NB4 (cell line): ENCODE measurements at places on chromosomes 16 and 17.

DNA sequence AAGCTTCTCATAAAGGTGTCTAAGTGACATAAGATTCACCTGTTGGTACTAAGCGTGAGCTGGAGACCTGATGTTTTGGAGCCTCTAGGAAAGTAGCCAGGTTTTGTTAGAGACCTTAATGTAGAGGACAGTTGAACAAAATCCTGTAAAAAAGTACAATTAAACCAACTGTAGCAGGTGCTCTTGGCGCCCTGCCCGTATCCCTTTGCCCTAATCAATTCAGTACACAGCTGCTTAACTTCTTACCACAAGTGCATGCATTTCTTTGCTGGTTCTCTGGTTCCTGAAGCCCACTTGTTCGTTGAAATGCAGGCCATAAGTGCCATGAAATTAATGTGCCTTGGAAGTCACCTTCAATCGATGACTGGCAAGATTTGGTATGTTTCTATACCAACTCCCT, 24.4 kb downstream of the GLP2R start:
- DNase-seq: no peak

GRCh38 chr17:78986048-78986648, 6.4 kb upstream of the LGALS3BP start:
- DNase-seq: peak; percentile 78

DNA sequence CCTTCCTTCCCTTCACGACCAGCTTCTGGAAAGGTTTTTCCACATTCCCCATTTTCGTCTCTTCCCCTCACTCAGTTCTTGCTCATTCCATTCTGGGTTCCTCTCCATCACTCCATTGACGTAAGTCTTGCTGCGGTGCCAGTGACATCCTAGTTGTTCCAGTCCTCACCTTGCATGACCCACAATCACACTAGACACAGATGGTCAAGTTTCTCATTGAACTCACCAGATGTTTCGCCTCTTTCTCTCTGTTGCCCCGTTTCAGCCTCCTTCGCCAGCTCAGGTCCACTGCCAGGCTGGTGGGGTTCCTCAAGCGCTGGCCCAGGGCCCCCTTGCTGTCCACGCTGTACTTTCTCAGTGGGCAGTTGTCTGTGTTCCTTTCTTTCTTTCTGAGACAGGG, 43.4 kb downstream of the CCDC42 start:
- no peak for DNase-seq

DNA sequence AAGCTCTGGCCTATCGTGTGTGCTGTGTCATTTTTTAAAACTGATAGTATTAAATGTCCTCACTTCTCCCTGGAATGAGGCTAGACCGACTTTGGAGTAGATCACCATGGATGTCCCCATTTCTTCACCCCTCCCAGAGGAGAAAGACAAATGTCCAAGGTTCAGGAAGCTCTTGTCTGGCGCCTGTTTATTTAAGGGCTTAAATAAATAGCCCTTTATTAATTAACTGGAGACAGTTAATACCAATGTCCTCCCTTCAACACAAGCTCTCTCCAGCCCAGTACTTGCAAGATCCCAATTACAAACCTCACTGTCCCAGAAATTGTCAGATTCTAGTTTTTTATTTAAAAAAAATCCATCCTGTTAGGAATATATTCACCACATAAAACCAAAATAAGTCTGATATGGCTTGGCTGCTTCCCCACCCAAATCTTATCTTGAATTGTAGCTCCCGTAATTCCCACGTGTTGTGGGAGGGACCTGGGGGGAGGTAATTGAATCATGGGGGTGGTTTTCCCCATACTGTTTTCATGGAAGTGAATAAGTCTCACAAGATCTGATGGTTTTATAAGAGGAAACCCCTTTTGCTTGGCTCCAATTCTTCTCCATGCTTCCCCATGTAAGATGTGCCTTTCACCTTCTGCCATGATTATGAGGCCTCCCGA, 344.4 kb downstream of the SHISA9 start:
- no peak for DNase-seq

- DNase-seq: no peak
Observed at GRCh38 chr16:30740364-30741251, 7.6 kb upstream of the PHKG2 start.

- DNase-seq: no peak
Observed at GRCh38 chr17:76160896-76161528, 20.0 kb upstream of the FOXJ1 start.

GRCh38 chr16:57802341-57803133, at the start of gene KIFC3:
Gene KIFC3, minus strand, starts transcription at chr16:57802491. Its CDS starts 4,248 bp downstream, at chr16:57798243.
- DNase-seq: peak; percentile 92

DNA sequence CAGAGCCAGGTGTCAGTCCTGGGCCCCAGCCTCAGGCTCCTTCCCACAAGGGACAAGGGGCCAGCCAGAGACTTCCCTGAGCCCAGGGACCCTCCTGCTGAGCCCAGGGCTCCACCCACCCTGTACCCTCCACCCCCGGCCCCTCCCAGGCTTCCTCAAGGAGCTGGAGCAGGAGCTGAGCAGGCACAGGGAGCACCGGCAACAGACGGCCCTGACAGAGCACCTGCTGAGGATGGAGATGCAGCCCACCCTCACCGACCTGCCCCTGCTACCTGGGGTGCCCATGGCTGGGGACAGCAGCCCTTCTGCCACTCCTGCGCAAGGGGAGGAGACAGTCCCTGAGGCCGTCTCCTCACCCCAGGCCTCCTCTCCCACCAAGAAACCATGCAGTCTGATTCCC, 4.5 kb downstream of the SCRN2 start:
- DNase-seq: no peak

GRCh38 chr16:24776501-24777220, 47.2 kb downstream of the TNRC6A start:
- DNase-seq: no peak

- no peak for DNase-seq
Observed at GRCh38 chr17:7840441-7840840, 6.4 kb downstream of the KDM6B start.

DNA sequence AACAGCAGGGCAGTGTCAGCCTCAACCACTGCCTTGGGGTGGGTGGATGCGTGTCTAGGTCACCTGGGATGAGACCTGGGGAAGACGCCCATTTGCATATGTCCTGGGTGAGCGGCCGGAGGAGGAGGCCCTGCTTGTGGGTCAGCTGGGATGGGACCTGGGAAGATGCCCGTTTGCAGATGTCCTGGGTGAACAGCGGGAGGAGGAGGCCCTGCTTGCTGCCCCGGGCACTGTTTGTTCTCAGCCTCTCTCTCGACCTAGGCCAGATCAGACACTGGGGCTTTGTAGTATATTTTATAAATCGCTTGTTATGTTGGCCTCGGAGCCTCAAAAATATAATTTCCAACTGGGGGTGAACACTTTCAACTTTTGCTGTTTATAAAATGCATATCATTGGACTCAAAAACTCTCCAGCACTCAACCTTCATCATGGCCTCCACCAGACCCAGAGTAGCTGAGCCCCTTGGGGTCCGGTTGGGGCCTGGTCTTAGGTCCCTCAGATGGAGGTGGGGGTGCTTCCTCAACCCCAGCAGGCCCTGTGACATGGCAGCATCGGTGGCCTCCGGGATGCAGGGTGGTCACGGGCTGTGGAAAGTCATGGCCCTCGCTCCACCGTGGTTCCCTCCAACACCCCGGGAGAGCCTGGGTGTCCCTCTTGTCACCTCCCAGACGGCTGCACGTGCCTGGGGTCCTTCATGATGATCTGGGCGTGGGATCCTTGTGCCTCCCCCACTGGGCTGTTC, 17.3 kb downstream of the DBNDD1 start:
- no peak for DNase-seq

GRCh38 chr16:72848759-72849664, 198.9 kb downstream of the ZFHX3 start:
- DNase-seq: no peak

- DNase-seq: peak; percentile 39
Observed at GRCh38 chr16:82368041-82368440, 198.0 kb upstream of the MPHOSPH6 start.

DNA sequence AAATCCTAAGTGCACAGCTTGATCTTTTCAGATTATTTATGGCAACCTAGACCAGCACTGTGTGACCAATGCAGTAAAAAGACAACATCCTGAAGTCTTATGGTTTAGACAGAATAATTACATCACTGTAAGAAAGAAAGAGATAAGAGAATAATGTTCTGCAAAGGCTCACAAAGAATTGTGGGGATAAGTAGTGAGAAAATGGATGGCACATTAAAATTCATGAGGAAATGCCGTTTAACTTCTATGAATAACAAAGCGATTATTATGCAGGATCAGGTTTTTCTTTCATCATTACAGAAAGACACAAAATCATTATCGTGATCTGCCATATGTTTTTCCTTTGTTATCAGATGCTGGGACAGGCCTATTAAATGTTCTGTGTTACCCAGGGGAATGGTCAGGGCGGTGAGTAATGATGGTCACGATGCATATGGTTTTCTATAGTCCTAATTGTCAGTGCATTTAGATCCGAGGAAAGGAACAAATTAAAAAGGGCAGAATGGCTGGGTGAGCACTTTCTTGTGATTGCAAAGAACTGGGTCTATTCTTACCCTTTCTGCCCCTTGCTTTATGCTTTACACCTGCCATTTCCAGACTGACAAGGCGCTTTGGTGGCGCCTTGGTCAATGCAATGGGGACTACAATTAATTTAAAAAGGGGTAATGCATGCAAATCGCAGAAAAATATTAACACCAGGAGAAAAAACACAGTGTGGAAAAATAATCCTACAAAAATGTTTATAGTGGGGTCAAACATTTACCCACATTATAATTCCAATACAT, 18.1 kb upstream of the DHX40 start:
- DNase-seq: peak; percentile 70

- no peak for DNase-seq
Observed at GRCh38 chr16:46427340-46428107, 193.7 kb downstream of the SHCBP1 start.

- DNase-seq: peak; percentile 41
Observed at GRCh38 chr16:22670551-22671041, 143.4 kb upstream of the HS3ST2 start.

DNA sequence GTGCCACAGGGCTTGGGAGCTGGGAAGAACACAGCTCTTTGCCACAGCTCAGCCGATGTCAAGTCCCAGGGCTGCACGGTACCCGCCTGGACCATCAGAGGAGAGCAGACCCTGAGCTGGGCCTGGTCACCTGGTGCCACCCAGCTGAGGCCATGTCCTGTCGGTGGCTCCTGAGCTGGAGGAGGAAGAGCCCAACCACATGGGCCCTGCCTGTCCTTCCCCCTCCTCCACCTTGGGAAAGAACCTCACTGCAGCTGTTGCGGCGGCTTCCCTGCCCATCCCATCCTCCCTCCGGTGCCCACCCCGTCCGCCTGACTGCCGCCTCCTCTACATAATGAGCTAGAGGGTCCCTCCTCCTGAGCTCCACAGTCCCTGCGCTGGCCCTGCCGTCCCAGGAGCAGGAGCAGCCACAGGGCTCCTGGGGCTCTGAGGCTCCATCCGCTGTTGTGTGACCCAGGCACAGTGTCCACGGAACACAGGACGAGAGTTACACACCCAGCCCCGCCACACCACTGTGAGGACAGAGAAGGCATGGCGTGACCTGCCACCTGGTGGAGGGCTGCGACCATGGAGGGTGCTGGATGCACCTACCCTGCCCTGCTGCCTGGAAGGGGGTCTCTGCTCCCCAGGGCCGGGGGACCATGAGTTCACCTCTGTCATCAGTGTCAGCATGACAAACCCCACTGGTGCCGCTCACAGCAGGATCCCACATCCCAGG, 21.4 kb upstream of the CHMP6 start:
- DNase-seq: peak; percentile 50

- no peak for DNase-seq
Observed at GRCh38 chr17:9003355-9004131, 17.8 kb upstream of the NTN1 start.

DNA sequence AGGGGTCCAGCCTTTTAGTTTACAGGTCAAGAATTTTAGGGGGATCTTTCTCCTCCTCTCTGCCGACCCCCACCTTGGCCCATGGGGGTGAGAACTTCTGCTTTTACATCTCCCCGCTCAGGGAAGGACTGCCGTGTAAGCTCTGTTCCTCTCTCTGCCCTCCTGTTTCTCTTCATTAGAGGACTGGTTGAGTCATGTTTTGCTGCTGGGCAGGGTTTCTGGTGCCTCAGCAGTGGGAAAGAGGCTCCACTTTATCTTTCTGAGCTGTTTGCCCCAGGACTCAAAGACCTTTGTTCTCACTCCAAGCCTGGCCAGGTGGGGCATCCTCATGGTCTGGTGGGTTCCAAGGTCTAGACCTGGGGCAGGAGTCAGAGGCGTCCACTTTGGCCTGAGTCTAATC, 93.0 kb downstream of the UTP18 start:
- no peak for DNase-seq

GRCh38 chr16:57949595-57950238, 21.2 kb downstream of the CNGB1 start:
- no peak for DNase-seq

DNA sequence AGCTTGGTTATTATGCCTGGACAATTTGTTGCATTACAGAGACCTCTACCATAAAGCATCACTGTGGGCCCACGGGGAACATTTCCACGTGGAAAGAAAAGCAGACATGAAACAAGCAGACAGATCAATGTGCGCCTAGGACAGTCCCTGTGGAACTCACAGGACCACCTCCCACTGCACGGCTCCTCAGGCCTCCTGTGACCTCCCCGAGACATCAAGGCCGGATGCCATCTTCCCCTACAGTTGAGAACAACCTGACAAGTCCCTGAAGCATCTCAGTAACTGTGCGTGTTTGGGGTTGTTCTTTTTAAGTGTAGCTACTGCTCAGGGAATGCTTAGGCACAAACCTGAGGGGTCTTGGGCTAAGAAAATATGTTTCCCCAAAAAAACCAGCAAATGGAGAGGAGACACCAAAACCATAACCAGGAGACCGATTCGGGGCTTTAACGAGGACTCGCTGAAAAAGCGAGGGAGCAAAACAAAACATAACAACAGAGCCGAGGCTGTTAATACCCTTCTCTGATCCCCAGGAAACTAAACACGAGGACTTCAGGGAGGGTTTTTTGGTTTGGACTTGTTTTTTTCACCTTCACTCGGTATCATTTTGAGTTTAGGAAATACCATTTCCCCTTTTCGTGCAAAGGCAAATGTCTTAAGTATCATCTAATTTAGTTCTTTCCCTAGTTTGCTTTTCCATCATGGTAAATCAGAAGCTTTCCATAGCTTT, 87.1 kb downstream of the CYTH1 start:
- DNase-seq: no peak
